RPMI7951 (cell line): ENCODE measurements at places on chromosomes 4 and X.

GRCh38 chrX:151505796-151506195, 57.7 kb upstream of the PASD1 start:
- DNase-seq = peak; percentile 1

- DNase-seq = no peak
These were observed 36.7 kb upstream of the STPG2 start for GRCh38 chr4:98179951-98180350.

- DNase-seq = no peak
These were observed 19.1 kb upstream of the UBA6 start for GRCh38 chr4:67719953-67720617.

DNA sequence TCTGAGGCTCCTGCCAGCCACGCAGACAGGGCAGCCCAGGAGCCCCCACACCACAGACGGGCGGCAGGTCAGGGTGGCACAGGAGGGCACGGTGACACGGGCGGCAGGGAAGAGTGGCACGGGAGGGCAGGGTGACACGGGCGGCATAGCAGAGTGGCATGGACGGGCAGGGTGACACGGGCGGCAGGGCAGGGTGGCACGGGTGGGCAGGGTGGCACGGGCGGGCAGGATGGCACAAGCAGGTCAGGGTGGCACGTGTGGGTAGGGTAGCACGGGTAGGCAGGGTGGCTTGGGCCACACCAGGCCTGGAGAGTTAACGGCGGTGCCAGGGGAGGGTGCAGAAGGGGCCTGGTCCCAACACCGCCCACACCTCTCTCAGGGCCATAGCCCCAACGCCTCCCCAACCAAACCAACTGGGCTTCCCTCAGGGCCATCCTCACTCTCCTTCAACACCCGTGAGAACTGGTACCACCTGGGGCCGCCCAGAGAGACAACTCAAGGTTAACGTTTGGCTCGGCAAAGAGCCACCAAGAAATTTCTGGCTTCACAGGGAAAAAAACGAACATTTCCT, 3.4 kb downstream of the CTBP1 start:
- no peak for DNase-seq

- no peak for DNase-seq
These were observed 35.2 kb upstream of the AMBN start for GRCh38 chr4:70556856-70557255.

DNA sequence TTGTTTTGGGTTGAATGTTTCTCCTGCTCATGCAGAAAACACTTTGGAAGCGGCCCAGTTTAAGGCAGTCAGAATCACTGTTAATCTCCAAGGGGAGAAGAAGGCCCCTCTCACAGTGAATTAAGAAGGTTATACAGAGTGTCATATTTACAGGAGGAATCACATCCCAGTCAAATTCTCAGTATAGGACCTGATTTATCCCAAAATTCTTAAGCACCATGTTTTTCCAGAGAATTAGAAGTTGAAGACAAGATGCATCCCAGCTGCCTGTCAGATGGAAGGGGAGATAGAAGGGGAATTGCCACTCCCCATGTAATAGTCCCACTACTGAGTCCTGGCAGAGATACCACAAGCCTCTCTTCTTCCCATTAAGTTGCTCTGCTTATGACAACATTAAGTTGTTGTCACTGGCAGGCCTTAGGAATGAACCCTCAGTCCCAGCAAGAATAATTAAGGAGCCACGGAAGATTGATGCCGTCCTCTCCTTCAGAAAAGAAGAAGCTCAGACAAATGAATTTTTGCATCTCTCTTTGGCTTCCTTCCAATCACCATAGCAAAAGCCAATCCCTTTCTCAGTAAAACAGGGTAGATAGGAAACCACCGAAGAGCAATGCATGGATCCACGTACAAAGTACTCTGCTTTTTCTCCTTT, 138.4 kb downstream of the LDB2 start:
- DNase-seq = no peak

GRCh38 chr4:11698846-11699590, 270.3 kb upstream of the HS3ST1 start:
- peak; percentile 68 for DNase-seq

DNA sequence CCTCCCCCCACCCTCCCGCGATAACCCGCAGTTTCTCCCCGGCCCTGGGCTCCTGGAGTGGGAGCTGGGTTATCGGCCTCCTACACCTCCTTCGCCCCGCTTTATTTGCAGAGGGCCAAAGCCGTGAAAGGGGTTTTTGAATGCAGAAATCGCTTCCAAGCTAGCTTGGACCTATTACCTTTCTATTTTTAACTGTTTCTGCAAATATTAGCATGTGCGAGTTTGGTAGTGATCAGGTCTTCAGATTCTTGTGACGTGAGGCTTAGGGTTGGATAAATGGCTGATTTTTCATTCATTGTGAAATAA, 1.3 kb downstream of the USP9X start:
- no peak for DNase-seq

- no peak for DNase-seq
These were observed 28.1 kb downstream of the ANK2 start for GRCh38 chr4:113077575-113077974.

GRCh38 chr4:6473264-6474052, 1.0 kb upstream of the PPP2R2C start:
- DNase-seq = no peak

GRCh38 chr4:185312699-185313098, 83.0 kb downstream of the LRP2BP start:
- DNase-seq = no peak

DNA sequence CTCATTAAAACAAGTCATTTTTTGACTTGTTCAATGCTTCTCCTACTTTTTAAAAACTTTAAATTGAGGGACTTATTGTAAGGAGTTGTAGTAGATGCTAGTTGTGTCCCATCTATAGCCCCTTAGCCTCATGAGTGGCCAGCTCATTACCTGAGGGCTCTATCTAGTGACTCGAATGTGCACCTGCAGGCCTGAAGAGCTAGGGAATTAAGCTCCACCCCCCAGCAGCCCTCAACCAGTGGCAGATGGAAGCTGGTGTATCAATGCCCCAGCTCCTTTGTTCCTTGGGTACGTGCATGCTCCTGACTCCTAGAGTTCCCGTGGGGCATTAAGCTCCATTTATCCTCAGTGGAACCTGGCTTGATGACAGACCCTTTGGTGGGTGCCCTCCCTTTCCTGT, 146.7 kb upstream of the FAM9B start:
- DNase-seq = no peak

- peak; percentile 2 for DNase-seq
These were observed 1000.7 kb downstream of the STIM2 start for GRCh38 chr4:27861381-27861787.

- DNase-seq = peak; percentile 41
These were observed 170.7 kb downstream of the SLIT2 start for GRCh38 chr4:20422398-20422797.

GRCh38 chrX:114615765-114616164, 31.9 kb downstream of the HTR2C start:
- no peak for DNase-seq

DNA sequence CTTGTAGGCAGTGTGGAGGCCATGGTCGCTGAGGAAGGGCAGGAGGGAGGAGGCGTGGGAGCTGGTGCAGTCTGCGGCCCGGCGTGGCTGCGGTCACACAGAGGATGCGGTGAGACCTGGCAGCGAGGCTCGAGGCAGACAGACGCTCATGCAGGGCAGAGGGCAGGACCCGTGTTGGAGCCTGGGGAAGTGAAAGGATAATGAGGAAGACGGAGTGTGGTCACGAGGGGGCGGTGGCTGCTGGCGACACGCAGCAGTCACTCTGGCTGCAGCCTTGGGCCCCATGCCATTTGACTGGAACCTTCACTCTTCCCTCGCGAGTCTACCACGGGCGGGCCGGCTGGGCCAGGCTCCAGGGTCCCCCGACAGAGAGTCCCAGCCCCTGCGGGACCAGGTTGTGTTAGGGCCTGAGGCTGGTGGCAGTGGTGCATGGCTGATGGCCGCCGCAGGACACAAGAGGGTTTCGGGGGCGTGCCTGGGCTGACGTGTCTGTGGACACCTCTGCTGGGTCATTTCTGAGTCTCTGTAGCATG, 68.8 kb upstream of the HGFAC start:
- DNase-seq = no peak

- peak; percentile 22 for DNase-seq
These were observed 34.8 kb downstream of the CT47B1 start for GRCh38 chrX:120840827-120841226.

DNA sequence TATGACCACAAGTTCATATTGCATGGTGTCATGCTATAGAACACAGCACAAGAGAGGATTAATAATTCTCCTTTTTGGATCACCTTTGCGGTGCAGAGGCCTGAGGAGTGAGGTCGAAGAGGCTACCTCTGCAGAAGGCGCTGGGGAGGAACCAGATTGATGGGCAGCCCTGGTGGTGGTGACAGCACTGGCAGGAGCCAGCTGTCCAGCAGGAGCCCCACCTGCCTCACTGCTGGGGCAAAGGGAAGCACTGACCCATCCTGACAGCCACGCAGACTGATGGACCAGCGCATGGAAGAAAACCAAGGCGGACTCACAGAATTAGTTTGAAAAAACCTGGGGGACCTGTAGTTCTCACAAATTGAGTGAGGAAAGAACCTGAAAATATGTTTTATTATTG, 50.9 kb downstream of the COX18 start:
- no peak for DNase-seq

DNA sequence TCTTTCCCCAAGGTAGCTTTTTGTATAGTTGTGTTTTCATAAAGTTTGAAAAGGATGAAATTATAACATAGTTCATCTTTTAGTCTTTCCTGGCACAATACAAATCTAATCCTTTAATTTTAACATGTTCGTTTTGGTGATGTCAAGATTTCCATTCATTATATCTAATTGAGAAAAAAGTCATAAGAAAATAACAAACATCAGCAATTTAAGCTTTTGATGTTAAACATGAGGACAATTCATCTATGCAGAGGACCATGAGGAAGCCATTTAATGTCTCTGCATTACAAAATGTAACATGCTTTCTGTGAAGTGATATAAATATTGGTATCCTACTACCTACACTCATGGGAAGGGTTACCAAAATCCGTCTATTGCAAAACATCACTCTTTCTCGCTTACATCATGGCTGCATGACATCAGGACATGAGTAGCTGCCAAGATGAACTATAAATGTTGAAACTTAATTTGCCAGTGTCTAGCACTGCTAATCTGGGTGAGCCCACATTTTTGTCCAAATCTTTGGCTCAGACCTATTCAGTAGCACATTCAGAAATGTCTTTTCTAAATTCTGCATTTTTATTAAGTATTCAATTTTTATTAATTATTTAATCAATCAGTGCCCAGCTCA, 9.5 kb downstream of the EPGN start:
- DNase-seq = no peak

GRCh38 chr4:140472156-140472555, 25.9 kb downstream of the MGAT4D start:
- no peak for DNase-seq

GRCh38 chr4:151324124-151324751, 1.2 kb downstream of the SH3D19 start:
- DNase-seq = no peak

- no peak for DNase-seq
These were observed 166.5 kb downstream of the FBXW7 start for GRCh38 chr4:152369203-152369901.

DNA sequence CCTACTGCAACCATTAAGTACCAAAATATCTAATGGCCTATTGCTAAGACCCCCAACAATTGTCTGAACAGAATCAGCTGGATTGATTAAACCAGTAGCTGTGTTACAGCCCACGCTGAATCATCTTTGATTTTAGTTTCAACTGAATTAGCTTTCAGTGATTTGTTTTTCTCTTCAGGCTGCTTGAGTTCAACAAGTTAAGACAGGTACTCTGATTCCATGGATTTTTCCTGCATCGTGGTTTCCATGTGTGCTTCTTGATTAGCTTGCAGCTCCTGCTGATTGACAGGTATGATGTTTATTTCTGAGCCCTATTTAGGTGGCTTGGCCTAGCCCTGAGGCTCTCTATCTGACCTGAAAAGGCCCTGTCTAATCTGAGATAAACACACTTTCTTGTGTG, 91.3 kb downstream of the GUCY2F start:
- no peak for DNase-seq
